ENCODE measurements at places on chromosomes 13 and 19.

GRCh38 chr19:9835507-9835949 lies 410 bp downstream of the PIN1 start:
- no peak for DNase-seq

- no peak for DNase-seq
Observed at GRCh38 chr19:42277821-42278451, 8.9 kb downstream of the CIC start.

- no peak for DNase-seq
Observed at GRCh38 chr13:27086599-27087265, 84.9 kb downstream of the USP12 start.

DNA sequence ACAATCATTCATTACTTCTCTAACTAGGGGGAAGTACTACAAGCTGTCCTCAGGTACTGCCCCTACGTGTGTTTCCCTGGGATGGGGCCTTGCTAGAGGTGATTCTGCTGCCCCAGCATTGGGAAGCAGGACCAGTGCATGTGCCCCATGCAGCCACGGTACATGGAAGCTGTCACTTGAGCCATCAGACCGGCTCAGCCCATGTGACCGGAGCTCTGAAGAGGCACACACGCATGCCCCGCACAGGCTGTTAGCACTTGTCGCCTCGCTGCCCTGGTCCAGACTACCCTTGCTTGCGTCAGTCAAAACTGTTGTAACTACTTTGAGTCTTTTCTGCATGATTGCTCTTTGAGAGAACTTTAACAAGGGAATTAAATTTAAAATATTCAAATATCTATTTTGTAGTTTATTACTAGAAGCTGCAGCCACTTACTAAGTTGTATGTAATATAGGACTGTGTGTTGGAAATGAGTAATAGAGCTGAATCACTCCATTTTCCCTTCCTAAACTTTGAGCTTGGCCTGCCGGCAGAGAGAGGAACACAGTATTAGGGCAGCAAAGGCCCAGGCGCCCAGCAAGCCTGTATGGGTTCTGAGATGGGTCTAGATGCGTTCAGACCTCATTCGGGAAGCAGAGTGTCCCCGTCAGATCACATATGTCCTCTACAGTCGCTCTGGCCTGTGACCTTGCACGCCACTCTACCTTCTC lies 42.2 kb downstream of the DHRS12 start:
- no peak for DNase-seq

DNA sequence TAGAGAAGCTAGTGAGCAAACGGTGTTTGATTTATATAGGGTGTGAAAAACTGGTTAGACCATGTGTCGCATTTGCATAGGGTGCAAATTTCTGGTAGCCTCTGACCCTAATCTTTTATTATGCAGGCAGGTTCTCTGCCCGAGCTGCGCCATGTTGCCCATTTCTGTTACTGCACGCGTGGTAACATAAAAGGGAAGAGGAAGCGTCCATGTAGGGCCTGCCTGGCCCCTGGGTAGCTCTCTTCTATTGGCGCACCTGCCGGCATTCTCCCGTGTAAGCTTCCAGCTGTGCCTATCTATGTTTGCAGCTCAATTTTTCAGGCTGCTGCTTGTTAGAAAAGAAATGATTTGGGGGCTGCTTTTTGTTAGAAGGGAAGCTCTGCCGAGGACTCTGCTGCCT lies 14.0 kb upstream of the CD70 start:
- no peak for DNase-seq

DNA sequence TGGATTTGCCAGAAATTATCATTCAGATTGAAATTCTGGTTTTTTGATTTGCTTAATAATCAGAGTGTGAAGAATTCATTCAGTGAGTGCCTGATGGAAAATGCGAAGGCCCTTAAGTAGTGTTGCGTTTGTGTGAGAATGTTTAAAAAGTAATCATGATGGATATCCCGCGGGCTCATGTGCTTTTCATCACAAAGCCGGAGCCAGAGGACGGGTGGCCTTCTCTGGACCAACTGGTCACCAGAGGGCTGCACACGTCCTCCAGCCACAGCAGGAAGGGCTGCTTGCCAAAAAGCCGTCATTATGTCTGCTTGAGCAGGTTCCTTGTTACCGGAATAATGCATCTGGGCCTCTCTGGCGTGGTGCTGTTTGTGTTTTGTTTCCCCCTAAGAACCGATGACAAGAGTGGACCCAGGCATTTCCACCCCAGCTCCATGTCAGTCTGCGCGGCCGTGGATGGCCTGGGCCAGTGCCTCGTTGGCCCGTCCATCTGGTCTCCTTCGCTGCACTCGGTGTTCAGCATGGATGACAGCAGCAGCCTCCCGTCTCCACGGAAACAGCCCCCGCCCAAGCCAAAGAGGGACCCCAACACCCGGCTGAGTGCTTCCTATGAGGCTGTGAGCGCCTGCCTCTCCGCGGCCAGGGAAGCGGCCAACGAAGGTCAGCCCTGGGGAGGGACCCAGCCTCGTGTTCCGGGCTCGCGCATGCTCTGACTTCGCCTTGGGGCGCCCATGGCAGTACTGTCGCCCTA lies 497.7 kb downstream of the MYO16 start:
- no peak for DNase-seq

DNA sequence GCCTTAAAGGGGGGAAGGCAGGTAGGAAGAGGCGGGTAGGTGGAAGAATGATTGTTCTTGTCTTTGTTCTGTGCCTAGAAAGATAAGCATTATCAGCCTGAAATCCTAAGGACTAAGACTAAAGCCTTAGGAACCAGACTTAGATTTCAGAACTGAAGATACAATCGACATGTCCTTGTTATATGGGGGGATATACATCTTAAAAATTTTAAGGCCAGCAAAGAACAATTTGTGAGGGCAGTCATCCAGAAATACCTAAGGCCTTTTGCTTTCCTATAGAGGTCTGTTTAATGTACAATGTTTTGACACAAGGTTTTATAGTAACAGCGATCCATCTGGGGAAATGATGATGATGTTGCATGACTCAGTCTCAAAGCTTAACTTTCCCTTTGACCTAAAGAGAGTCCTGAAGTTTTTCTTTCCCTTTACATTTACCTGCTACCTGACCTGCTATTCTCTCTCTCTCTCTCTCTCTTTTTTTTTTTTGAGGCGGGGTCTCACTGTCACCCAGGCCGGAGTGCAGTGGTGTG lies 20.2 kb upstream of the CEACAM6 start:
- no peak for DNase-seq

GRCh38 chr19:40523322-40524047 lies 53.2 kb upstream of the SHKBP1 start:
- DNase-seq = peak; percentile 10

DNA sequence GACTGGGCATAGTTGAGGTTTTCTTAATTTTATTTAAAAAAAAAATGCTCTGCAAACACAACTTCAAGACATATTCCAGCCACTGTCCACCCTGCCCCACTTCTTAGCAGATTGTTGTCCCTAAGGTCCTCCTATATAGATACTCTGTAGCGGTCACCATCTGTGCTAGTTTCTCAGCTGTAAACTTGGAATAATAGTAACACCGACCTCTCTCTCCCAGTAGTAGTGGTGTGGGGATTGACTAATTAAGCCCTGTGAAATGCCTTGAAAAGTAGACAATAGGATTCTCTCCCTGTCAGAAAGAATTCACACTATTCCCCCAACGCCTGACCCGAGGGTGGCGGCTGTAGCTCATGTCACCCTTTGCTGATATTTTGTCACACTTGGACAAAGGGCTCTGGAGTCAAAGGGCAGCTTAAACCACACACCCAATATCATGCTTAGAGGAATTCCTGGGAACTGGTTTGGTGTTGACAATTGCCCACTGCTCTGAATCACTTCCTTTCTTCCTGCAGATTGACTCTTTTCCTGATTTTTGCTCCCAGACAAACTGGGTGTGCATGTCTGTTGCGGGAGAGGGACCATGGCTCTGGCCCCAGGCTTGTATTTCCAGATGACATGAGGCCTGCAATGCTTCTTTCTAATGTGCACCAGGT lies 9.2 kb upstream of the SERP2 start:
- DNase-seq = no peak

DNA sequence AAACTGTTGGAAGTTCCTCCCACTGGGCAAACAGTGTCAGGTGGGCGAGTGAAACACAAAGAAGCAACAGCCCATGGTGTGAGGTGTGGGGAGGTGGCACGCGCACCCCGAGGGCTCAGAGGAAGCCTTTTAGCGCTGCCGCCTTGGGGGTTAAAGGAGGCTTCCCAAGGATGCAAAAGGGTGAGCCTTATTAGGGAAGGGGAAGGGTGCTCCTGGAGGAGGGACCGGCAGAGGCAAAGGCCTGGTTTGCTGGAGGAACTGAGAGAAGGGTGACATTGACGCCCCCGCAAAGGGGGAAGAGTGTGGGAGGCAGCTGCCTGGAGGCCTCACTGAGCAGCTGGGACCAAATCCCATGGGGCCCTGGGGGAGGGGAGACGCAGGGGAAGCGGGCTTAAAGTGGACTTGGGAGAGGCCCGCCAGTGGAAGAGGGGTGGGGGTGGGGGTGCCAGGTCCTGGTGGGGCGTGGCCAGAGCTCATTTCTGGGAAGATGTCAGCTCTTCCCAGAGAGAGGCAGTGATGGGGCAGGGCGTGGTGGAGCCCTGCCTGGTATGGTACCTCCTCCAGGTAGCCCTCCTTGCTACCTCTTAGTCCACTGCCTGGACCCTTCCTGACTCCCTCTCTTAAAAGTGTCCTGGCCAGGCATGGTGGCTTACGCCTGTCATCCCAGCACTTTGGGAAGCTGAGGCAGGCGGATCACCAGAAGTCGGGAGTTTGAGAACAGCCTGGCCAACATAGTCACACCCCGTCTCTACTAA lies 12.0 kb upstream of the FCHO1 start:
- DNase-seq = no peak

- DNase-seq = no peak
Observed at GRCh38 chr19:49491804-49492572, 4.2 kb upstream of the RPS11 start.

DNA sequence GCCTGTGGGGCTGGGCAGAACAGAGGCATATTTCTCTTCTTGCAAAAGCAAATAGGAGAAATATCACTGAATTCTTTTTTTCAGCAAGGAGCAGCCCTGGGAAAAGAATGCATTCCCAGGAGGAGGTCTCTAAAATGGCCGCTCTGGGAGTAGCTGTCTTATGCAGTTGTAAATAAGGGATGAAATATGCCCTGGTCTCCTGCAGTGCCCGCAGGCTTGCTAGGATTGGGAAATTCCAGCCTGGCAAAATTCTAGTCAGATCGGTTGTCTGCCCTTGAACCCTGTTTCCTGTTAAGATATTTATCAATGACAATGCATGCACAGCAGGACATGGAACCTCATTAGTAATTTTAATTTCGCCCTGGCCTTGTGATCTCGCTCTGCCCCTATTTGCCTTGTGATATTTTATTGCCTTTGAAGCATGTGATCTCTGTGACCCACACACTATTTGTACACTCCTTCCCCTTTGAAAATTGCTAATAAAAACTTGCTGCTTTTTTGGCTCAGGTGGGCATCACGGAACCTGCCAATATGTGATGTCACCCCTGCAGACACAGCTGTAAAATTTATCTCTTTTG lies 1993.2 kb downstream of the PCDH9 start:
- no peak for DNase-seq

DNA sequence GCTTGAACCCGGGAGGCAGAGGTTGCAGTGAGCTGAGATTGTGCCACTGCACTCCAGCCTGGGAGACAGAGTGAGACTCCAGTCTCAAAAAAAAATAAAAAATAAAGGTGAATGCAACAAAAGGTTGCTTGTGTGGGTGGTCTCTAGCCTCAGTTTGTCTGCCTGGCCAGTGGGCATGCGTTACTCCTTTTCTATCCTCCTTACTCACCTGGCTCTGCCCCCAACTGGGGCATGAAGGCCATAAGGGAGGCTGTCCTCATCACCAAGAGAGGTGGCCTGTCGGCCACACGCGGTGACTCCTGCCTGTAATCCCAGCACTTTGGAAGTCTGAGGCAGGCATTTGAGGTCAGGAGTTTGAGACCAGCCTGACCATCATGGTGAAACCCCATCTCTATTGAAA lies 1.9 kb upstream of the JUND start:
- DNase-seq = no peak

DNA sequence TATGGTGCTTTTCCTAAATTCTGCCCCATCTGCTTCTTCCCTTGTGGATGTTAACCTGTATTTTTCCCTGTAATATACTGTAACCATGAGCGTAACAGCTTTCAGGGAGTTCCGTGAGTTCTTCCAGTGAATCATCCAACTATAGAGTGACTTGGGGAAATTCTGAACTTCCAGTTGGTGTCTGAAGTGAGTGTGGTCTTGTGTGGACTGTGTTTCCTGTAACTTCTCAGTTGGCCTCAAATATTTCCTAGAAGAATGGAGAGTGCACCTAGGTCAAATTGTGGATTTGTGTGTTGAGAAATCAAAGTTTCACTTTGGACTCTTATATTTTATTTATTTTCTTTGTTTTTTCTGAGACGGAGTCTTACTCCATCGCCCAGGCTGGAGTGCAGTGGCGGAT lies 11.0 kb upstream of the ZNF766 start:
- no peak for DNase-seq

DNA sequence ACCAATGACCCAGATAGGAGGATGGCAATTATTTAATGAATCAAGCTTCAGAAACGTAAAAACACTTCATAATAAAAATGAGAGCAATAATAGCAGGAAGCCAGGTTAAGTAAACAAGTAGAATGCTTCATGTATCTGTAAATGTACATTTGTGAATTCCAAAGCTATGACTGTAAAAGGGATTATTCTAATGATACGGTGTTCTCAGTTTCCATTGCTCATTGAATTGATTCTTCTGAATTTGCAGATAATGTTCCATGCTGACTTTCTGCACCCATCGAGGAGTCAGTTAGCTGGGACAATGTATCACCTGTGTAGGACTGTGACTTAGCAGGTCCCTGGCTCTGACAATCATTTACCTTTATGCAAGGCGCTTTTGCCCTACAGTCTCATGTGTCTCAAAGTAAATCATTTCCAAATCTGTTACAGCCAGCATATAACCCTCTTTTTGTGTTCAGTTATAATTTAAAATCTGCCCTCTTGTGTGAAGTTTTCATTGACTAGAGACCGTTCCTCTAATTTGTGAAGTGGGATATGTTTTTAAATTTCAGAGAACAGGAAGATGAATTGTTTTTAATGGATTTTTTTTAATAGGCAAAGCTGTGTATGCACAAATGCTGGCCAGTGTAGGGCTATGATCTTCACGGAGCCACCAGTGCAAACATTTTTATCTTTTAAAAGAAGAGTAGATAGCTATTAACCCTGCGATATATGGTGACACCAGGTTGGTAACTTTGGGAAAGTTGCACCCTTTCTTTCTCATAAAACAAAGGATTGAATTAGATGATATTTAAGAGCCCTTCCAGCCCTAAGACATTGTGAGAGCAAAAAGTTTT lies 267.1 kb downstream of the KLF5 start:
- DNase-seq = no peak

DNA sequence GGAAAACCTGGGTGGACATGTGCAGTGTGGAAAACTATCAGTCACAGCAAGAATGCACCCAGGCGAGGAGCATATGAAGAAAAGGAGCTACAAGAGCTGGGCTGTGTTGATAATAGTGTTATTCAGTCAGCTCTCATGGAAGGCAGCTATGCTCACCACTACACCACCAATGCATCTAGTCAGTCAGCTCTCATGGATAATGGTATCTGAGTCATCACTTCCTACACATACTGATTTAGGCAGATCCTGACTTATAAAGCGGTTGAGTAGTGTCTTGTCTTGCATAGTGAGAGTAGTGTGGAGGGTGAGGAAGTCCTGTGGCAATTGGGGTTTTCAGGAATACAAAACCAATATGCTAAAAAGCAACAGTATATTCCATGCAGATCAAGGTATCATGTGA lies 9.1 kb upstream of the ZNF160 start:
- DNase-seq = no peak

- DNase-seq = peak; percentile 21
Observed at GRCh38 chr19:3507371-3508120, 1.4 kb downstream of the FZR1 start.

- DNase-seq = no peak
Observed at GRCh38 chr13:106612688-106613087, 44.8 kb upstream of the ARGLU1 start.

- DNase-seq = peak; percentile 68
Observed at GRCh38 chr19:29667901-29668341, 2.7 kb downstream of the PLEKHF1 start.
